ENCODE measurements at places on chromosomes 6 and 20. TPM values are rescaled to one million over a fixed set of nuclear protein-coding genes. Genes with fewer than 3 reads are reported as not detected.

NT5E gene
- 3.6 TPM for total RNA-seq

PHACTR1 gene
- 3.1 TPM for total RNA-seq

FANCE gene
- total RNA-seq = 3.6 TPM

KHDRBS2 gene
- total RNA-seq = 1.5 TPM

PMEPA1 gene
- 1.0 TPM for total RNA-seq

MAFB gene
- 3.5 TPM for total RNA-seq

TBCC gene
- 31.2 TPM for total RNA-seq

COL21A1 gene
- 5.7 TPM for total RNA-seq

C2 gene
- 9.0 TPM for total RNA-seq

ATP6V1G2 gene
- total RNA-seq = 3.3 TPM

FGD2 gene
- total RNA-seq = 8.5 TPM

KHDC1L gene
- total RNA-seq = 1.4 TPM

ZNF133 gene
- 10.9 TPM for total RNA-seq

SYCP2L gene
- total RNA-seq = 0.99 TPM

CNPY3 gene
- total RNA-seq = 62.6 TPM

RFX6 gene
- total RNA-seq = not detected
